ENCODE measurements at places on chromosomes 2 and 18. TPM values are rescaled to one million over a fixed set of nuclear protein-coding genes. Genes with fewer than 3 reads are reported as not detected.

DNA sequence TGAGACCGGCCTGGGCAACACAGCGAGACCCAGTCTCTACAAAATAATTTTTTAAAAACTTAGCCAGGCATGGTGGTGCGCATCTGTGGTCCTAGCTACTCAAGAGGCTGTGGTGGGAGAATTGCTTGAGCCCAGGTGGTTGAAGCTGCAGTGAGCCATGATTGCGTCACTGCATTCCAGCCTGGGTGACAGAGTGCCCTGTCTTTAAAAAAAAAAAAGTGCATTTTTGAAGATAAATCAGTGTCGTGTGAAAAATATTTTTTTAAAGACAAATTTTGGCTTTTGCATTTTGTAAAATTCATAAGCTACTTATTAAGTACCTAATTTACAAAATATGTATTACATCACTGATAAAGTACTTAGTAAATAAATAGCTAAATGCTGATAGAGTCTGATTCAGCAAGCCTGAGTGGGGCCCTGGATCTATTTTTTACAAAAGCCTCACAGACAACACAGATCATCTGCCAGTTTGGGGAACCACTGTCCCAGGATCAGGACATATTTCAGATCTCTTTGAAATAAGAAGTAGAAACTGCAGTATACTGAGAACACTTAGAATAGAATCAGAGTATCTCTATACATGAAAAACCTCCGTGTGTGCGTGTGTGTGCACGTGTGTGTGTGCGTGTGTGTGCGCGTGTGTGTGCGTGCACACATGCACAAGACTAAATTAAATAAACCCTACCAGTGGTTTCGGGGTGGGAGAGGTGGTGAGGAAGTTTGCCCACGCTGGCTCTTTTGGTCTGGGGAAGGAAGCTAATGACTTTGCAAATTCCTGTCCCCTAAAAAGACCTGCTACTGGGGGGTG lies 61.6 kb downstream of the AAK1 start:
- peak; percentile 60 for DNase-seq

Gene GKN1
- not detected for total RNA-seq

Gene CYP1B1
- total RNA-seq: not detected

- no peak for DNase-seq
Observed at GRCh38 chr18:50581517-50581916, 21.6 kb downstream of the MAPK4 start.

Data from HepG2 (cell line).